ENCODE measurements at places on chromosomes 7 and 10.

GRCh38 chr10:119663866-119664698, 12.9 kb downstream of the BAG3 start:
- DNase-seq = no peak

DNA sequence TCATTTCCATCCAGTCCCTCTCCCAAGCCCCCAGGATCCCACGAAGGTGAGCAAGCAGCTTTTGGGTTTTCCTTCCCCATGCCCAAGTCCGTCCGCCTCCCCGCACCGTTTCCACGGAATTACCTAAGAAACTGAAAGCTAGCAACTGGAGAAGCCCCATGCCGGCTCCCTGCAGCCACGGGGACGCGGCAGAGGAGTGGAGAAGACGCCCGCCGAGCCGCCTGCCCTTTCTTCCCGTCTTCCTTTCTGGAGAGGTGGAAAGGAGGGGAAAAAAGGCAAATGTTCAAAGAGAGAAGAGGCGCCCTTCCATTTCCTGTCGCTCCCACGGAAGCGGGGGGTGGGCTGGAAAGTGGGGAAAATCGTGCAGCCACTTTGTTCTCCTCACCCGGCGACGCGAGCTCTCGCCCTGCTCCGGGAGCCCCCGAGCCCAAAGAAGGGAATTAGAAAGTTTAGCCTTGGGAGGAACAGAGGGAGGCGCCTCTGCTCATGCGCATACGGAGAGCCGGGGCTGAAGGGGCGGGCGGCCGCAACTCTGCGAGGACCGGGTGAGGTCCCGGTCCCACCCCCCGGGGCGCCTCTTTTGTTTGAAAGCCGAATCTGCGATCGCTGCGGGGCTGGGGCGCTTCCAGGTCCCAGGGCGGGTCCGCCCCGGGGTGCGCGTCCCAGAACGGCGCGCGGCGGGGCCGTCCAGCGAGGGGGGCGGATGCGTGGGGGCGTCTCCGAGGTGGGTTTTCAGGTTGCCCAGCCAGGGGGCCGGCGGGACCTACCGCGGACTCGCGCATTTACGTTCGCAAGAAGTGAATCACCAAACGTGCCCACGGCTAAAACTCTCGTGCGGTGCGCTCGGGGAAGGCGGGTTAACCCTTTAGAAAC, at the start of gene LAMB1:
Gene LAMB1 (minus strand): TSS at position 436 of the 873 bp plus-strand sequence. CDS start 276 bp downstream, at position 160.
- DNase-seq = no peak

DNA sequence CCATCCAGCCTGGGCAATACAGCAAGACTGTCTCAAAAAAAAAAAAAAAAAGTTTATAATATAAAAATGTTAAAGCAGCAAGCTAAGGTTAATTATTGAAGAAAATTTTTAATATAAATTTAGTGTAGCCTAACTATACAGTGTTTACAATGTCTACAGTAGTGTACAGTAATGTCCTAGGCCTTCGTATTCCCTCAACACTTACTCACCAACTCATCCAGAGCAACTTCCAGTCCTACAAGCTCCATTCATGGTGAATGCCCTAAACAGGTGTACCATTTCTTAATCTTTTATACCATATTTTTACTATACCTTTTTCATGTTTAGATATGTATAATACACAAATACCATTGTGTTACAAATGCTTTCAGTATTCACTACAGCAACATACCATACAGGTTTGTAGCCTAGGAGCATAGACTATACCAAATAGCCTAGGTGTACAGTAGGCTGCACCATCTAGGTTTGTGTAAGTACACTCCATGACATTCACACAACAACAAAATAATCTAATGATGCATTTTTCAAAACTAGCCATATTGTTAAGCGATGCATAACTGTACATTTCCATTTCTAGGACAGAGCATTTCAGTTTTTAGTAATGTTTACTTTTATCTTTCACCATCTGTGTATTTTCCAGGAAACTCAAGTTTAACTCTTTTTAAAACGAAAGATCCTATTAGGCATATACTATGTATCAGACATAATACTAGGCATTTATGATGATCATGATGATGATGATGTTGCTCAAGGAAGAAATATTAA, 43.3 kb downstream of the CNOT4 start:
- DNase-seq = no peak

DNA sequence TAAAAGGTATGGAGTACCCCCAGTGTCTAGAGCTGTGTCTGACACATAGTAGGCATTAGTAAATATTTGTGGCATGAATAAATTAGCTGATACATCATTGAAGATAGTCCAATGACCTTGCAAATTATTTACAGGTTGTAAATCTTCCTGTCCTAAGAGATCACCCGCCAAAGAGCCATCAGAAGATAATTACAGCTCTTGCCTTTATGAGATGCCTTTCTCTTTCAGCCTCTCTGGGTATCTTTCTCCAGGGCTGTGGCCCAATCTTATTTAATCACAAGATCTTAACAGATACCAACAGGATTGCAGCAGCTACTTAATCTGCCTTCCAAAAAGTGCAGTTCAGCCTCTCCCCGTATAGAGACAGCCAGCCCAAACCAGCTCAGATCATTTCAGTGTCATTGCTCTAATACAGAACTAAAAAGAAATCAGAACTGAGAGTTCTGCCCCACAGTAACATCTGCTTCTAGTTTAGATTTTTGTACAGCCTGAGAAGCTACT, 41.5 kb downstream of the MYOF start:
- DNase-seq = no peak

DNA sequence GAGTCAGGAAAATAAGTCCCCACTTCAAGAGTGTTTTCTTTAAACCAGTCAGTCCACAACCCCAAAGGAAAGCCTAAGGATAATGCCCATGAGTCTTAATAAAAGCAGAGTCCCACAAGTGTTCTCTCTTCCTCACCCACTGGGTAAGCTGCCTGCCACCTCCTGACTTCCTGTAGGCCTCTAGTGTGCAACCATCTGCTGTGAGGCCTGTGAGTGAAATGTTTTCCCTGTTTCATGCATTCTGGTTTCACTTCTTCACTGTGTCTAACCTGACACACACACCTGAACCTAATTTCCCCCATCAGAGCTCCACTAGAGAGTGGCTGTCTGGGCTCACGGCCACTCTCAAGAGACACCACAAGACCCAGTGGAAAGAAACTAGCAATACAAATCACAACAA, 38.9 kb upstream of the GDF10 start:
- DNase-seq = peak; percentile 40

DNA sequence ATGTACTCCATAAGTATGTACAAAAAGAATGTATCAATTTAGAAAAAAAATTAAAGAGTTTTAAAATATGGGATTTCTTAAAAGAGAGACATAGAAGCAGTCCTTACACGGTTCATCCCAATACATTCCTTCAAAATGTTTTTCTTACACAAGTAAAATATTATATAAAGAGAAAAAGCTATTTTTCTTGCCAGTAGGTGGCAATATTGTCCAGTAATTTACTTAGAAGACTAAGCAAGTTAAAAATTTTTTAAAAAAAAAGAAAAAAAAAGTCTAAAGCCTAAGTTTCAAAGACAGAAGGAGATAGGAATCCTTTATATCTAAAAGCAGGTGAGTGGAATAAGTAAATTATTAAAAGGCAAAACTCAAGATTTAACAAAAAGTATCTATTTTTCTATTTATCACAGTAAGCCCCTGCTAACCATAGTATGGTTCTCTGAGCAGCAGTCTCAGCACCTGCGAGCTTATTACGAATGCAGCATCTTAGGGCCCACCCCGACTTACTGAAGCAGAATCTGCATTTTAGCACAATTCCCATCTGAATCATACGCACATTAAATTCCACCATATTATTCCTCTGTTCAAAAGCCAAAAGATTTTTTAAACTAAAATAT, 240.6 kb downstream of the DGKI start:
- DNase-seq = no peak

DNA sequence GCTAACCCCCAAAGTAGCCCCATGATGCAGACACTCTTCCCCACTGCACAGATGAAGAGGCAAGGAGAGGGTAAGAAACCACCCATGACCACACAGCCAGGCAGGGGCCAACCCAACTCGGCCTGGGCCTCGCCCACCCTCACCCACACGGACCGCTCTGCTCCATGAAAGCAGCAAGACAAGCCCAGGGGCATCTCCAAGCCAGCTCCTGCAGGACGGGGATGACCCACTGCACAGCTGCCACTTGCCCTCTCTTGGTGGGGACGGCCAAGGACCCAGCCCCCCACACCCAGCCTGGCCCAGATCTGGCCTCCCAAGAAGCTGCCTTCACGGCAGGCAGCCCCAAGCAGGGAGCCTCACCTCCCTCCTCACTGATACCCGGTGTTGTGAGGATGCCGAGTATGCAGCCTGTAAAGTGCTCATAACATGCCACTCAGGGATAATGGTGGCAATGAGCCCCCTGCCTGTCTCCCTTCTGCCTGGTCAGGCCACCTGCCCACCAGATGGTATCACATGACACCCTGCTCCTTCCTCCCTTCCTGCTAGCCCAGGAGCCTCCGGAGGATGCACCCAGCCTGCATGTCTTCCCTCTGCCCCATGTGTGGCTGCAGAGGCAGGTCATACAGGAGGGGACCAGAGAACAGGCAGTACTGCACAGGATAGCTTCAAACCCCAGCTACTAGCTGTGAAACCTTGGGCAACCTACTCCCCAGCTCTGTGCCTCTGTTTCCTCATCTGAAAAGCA, 23.3 kb downstream of the OGDHL start:
- DNase-seq = no peak

- DNase-seq = no peak
Measured at GRCh38 chr10:104273899-104274575, 5.1 kb downstream of the GSTO2 start.

DNA sequence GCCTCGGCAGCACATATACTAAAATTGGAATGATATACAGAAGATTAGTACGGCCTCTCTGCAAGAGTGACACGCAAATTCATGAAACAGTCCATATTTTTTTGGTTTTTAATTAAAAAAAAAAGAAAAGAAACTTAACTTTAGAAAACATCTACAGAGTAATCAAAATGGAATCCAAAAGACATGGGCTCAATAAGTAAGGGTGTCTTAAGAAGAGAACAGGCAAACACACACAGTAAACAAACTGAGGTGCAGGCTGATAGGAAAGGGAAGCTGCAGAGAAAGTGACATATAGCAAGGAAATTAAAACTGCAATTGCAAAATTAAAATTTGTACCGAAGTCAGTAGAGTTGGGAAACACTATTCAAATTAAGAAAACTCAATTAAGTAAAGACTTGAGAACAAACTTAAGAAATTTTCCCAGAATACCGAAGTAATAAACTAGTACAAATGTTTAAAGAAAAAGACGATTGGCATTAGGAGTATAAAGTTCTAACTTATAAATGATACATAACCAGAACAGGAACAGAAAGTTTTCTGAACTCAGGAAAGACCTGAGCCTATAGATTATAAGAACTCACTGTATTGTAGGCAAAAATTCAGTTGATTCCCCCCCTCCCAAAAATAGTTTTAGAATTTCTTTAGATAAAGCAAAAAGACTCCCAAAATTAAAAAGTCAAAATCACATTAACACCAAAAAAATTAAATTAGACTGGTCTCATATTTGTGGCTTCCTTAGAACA, 16.3 kb downstream of the MTPN start:
- no peak for DNase-seq

- no peak for DNase-seq
Measured at GRCh38 chr10:52807803-52808202, 35.2 kb upstream of the MBL2 start.

GRCh38 chr7:1850111-1850975, 180.3 kb downstream of the ELFN1 start:
- DNase-seq = no peak

- peak; percentile 6 for DNase-seq
Measured at GRCh38 chr10:85995791-85996190, 370.8 kb downstream of the GRID1 start.
